DMS 273 treated with DMSO at 0.1 percent for 48 hours (cell line): ENCODE measurements at places on chromosomes 3 and 15.

DNA sequence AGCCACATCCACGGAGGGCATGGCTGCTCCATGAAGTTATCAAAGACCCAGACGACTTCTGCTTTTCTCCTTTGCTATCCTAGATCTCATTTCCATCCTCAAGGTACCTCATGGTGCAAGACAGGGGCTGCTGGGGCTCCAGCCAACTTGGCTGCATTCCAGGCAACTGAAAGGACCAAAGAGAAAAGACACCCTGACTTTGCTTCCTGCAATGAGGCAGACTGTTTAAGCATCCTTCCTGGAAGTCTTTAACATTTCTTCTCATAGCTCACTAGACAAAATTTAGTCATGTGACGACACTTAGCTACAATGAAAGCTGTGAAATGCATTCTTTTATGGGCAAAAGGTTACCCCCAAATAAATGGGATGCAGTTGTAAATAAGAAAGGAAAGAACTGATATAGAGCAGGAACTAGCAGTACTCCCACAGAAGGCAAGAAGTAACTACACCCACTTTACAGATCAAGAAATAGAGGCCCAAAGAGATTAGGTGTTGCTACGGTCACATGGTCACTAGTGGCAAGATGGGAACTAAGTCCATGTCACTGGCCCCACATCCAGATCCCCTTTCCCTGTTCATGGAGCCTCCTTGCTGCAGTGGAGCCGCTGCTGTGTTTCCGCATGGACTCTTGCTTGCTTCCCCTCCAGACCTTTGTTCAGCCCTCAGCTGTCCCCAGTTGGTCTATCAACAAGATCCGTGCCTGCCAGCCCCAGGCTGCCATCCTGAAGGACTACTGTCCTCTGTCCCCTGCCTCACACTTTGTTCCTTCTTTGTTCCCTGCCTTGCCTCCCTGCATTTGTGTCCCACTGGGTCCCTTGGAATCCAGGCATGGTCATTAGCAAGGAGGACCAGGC is 107.0 kb downstream of the XXYLT1 start:
- no peak for DNase-seq

DNA sequence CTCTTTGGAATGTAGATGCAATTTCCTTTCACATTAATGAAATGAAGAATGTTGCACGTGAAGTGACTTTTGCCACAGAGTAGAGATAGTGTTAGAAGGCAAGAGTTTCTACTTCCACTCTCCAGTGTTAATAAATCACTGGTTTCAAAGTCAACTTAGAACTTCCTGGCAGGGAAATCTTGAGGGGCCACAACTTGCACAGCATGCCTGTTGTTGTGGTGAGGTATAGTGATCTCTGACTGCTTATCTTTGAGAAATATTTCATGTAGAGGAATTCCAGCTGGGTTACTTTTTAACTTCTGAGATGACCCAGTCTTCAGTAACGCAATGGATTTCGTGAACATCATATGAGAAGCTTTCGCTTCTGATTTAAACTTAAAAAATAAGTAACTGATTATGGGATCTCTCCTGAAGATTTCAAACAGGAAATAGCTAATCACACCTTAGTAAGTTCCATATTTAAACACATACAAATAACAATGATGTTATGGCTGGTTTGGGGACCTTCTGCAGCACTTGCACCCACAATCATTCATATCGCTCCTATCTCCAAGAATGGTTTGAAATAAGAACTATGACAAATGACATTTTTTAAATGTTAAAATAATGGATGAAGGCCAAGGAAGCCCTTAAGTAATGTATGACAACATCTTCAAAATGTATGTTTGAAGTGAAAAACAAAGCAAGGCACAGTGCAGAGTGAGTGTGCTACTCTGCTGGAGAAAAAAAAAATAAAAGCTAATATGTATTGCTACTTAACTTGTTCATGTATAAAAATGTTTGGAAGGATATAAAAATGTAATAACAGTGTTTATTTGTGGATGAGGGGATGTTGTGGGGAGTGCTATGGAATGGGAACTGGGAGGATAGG is 726.5 kb upstream of the NECTIN3 start:
- no peak for DNase-seq

DNA sequence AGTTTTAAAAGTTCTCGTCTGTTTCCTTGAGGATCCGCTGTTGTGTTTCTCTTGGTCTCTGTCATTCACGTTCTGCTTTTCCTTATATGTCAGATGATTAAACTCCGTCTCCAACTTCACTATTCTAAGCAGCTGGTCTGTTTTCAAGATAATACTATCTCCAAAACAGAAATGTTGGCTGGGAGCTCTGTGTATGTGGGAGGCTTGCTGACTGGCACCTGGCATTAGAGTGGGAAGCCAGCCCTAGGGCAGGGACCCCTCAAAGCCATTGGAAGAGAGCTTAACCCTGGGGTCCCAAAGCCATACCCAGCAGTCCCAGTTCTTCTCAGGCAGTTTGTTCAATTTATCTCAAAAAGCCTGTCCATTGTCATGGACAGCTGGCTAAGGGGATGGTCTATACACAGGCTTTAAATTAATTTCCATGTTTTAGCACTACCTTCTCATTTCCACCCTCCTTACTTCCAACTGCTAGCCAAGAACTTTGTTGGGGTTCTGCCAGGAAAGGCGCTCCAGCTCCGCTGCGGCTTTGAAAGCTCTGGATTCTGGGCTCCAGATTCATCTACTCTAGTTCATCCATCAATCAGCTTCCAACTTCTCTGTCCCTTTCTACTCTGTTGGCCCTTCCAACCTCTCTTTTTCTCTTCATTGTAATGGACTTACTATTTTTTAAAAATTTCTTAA is 9.2 kb downstream of the BTBD1 start:
- DNase-seq, result no peak

DNA sequence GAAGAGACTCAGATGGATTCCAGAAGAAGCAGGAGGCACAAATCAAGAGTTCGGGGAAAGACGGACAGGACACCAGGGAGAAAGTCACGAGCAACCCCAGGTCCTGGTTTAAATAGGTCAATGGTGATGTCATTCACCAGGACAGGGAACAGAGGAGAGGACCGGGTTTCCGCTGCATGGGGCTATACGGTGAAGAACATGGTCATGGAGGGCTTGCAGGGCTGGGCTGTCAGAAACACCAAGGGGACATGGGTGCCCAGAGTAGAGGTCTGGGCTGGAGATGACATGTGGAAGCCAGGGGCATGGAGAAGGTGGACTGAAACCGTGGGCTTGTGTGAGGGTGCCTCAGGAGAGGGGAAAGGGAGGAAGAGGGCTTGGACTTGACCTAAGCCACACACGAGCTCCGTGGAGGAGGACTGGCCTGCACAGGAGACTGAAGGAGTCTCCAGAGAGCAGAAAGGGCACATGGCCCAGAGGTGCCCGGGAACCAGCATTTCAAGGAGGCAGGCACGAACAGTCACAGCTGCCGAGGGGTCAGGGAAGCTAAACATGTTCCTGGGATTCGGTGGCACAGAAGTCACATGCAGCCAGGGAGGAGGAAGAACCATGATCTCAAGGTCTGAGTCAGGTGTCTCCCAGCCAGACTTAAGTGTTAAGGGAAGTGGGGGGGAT is 54.2 kb upstream of the RPL32 start:
- DNase-seq, result no peak

DNA sequence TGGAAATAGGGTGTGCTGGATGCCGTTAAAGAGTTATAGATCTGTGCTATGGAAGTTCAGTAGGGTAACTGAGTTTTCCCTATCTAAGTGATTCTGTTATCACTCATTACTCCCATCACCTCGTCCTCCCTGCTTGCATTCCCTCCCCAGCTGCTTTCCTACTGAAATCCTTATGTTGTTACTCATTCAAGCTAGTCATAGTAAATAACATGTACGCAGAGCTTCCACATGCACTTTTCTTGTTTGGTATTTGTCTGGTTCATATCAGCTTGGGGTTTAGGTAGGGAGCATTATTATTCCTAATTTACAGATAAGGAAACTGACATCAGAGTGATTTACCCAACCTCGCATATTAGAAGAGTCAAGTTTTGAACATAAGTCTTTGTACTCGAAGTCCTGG is 135.1 kb downstream of the HCN4 start:
- DNase-seq, result no peak

DNA sequence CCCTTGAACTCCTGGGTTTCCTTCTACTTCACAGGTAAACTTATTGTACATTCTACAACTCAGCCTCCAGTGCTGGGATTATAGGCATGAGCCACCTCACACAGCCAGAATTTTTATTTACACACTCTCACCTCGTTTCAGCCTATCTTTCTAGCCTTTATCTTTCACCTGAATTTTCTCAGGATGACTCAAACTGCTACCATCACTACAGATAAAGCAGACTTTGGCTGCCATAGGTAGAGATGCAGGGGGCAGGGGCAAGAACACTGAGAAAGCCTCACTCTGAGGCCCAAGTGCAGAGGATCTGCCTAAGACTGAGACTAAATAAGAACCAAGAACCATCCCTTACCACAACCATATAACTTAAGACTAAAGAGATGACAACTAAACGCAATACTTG is 59.0 kb downstream of the ETFA start:
- no peak for DNase-seq

DNA sequence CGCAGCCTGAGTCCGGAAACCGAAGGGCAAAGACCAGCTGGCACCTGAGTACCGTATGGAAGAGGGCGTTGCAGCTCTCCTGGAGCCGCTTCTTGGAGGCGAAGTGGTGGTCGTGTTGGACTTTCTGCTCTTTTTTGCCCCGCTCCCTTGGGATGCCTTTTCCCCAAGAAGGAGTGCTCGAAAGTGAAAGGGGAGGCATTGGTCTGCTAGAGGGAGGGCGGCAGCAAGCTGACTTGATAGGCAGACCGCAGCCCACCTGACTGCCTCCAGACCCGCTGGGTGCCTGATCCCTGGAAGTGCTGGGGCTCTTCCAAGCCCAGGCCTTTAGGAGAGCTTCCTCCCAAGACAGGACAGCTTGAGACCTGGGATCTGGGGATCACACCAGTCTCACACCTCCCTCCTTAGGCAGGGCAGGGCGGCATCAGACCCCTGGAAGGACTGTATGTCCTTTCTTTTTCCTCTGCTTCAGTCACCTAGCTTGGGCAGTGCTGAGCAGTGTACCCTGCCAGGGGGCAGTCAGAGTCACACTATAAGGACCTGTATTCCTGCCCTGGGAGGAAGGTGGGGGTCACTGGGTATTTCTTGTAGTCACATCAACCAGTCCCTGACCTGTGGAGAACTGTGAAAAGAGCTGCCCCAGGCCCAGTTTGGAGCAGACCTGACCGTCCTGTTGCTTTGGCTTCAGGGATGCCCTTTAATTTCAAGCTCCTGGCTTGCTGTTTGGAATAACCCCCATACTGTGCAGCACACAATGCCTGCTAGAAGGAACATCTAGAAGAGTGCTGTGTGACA is 2.1 kb downstream of the ACVR2B start:
- no peak for DNase-seq

DNA sequence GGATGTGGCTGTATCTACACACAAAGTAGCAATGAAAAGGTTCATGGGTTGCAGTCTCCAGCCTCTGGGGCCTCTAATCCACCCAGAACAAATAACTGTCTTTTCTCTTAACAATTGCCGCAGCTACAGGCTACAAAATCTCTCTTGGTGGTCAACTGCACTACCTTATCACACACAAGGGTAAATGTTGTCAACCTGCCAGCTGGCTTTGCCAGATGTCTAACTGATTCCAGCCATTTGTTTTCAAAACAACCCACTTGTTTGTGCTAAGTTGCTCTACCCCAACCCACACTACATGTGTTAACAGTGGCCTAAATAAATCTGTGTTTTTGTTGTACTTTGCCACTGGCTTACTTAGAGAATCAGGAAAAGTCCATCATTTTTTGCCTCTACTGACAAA is 447.3 kb downstream of the TAFA4 start:
- no peak for DNase-seq

DNA sequence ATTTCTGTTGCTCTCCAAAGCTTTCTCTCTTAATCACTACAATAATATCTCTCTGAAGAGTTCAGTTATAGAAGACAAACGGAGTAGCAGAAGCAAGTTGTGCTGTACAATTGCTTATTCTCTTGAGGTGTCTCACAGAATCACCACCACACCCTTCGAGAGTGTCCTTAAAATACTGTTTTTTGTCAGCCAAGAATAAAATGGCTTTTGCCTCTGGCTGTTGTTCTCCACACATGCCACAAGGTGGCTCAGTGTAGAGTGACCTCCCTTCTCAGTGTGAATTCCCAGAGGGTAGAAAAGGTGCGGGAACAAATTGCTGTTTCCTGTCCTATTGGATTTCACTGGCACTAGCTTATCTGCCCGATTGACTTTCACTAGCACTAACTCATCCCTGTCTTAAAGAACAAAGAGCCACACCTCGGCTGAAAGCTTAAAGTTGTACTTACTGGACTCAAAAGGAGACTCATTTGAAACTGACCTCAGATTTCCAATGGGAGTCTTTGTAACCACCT is 134.2 kb upstream of the SATB1 start:
- DNase-seq, result no peak

DNA sequence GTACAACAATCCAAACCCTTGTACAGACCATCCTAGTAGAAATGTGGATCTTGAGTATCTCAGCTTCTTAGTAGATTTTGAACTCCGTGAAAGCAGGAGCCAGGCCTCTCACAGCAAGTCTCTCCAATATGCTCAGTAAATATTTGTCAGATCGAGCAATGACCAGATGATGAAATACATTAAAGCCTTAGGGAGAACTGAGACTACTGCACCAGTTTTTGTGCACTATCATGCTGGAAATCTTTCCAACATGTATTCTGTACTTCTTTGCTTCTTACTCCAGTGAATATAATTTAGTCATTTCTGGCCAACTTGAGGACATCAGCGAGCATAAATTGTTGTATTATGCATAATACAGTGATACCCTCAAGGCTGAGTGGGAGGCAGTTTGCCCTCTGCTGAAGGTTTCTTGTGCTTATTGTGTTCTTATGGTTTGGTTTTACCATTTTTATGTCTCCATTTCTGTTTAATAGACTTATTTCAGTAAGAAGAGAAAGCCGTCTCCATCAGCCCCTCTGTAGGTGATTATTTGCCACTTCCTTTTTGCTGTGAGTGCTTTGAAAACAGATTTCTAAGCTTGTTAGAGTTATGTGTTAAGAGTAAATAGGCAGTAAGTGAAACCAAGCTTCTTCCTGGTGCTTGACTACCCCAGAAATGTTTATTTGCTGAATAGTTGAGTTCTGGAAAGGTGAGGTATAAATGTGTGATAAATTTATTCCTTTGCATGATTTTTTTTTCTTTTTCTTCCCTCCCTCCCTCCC is 147.1 kb downstream of the PGPEP1L start:
- DNase-seq, result no peak

GRCh38 chr3:108432431-108432830 is 78.0 kb downstream of the MYH15 start:
- DNase-seq, result no peak

DNA sequence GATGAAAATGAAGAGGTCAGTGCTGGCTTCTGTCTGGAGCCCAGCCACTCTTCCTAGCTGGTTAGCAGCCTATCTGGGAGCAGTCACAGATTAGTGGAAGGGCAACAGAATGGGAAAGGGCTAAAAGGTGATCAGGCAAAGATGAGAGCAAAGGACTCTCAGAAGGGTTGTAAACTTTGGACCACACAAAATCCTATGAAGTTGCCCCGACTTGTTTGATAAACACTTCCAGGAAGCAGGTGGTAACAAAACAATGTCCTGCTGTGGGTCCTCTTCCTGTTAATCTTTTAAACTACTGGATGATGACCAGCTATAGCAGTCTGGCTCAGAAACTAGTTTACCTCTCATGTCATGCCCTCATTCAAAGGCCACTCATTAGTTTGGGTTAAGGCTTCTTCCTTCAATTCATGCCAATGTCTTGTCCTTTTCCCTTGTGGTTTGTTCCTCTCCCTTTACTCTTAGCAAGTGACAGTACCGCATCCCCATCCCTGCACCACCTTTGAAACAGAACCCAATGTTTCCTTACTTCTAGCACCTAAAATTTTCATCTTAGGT is 19.2 kb downstream of the POLG start:
- no peak for DNase-seq
